ENCODE measurements at places on chromosomes 1 and 21.

GRCh38 chr1:33606272-33606671, 133.8 kb downstream of the ZSCAN20 start:
- DNase-seq, result no peak

DNA sequence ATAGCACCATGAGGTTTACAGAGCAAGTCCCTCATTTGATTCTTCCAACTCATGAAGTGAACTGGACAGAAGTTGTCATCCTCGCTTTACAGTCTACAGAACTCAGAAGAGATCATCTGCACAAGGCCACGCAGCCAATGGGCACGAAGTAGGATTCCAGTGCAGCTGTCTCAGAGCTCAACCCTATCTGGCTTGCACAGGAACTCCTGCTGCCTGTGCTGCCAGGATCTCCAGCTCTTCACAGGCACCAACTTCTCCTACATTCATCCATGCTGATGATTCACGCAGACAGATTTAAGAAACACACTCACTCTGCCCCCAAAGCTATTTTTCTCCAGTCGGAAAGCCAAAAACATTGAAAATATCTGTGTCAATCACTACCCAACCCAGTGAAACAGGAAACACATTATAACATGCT, 157.0 kb downstream of the RERE start:
- no peak for DNase-seq

GRCh38 chr1:180246579-180246978, 16.5 kb downstream of the LHX4 start:
- DNase-seq, result no peak

GRCh38 chr1:150146849-150147542, 2.7 kb upstream of the PLEKHO1 start:
- no peak for DNase-seq

DNA sequence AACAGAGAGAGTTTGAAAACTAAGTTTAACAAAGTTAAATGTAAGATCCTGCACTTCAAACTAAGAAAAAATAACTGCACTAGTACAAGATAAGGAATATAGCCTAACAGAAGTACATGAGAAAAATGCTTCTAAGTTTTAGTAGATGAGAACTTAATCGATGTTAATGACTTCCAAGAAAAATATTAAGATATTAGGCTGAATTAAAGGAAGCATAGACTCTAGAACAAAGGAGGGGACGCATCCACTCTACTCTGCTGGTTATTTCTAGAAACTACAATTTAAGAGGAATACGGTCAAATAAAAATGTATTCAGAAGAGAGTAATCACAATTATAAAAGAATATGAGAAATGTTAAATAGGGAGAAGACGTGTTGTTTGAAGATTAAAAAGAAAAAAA, 46.3 kb upstream of the SLC16A1 start:
- no peak for DNase-seq

DNA sequence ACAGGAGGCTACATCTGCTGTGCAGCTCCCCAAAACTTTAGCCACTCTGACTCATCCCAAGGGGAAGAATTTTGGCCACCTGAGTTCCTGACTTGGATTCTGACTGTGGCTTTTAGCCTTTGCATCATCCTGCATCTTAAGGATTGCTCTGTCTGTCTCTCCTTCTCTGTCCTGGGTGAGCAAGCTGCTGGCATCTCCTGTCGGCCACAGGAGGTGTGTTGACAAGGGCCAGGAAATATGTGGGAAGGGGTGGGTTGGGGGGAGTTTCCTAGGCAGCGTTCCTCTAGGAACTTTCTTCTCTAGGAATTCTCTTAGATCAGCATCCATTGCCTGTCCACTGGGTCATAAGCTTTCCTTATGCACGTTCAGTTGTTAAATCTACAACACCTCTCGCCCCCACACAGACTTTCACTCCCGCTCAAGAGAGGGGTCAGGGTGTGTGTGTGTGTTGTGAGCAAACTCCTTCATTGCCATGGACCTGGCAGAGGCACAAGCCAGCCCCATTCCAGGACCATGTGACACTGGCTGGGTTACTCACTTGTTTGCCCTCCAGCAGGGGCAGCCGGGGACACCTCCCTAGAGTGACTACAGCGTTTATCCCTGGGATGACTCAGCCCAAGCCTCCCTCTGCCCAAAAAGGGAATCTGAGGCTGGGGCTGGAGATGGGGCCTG, 145.0 kb upstream of the DUSP10 start:
- no peak for DNase-seq

DNA sequence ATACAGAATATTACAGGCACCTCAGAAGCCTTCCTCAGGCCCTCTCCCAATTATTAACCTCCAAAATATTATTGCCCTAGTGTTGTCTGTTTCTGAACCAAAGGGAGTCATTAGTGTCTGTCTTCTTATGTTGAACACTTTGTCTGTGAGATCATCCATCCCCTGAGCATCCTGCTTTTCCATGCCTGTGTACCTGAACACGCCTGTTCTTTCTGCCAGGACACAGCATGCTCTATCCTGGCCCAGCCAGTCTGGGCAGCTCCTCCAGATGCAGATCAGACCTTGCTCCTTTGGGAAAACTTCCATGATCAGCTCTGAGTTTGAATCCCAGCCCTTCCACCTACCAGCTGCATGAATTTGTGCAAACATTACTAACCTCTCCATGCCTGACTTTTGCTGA, 11.0 kb upstream of the CDC42 start:
- no peak for DNase-seq

Data from stimulated activated CD4-positive, alpha-beta T cell treated with anti-CD3 and anti-CD28 coated beads, Interleukin-1b, Interleukin-23, amount 100 ng/mL, for 1 hour (primary cell).